Suprapubic skin (tissue), 4 donors: ENCODE measurements at places on chromosomes 4 and X. TPM values are rescaled to one million over a fixed set of nuclear protein-coding genes. Genes with fewer than 3 reads are reported as not detected.
A peak's percentile ranks its signal among the peaks of the same experiment; 100 is the strongest.

DNA sequence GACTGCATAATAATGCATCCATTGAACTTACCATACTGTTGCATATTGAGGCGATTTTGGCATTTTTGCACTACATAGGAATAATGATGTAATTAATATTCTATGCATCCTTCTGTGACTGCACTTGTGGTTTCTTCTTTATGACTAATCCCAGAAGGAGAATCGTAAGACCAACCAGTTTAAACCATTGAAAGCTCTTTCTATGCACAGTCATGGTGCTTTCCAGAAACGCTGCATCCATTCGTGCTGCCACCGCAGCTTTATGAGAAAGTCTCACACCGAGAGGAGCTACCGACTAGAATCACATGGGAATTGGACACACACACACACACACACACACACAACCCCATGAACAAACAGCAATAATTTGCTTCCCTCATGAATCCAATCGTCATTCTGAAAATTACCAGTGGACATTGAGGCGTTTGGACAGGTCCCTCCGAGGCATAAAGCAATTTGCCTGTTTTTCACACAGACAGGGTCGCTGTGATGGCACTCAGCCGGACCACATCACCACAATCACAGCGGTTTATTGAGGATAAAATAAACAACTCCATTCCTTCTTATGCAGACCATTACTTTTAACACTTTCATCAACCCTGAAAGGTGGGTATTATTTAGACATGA, 64.2 kb downstream of the PACRGL start:
- no peak for DNase-seq
- H3K36me3 ChIP-seq, result no peaks in the 10 kb centered on the region
- no peak overlapping the region for H3K27ac ChIP-seq
- H3K27me3 ChIP-seq, result no peaks in the 10 kb centered on the region

The PPM1K gene
- total RNA-seq, result 7.8 TPM

- H3K4me1 ChIP-seq, result peaks cover 26% of the 10 kb centered on the region
- peak overlapping the region; percentile 25 for H3K4me3 ChIP-seq
- peak overlapping the region; percentile 78 for H3K27ac ChIP-seq
- H3K36me3 ChIP-seq, result no peaks in the 10 kb centered on the region
- DNase-seq, result no peak
These were observed 8.8 kb upstream of the MGST2 start for GRCh38 chr4:139656614-139657486.

DNA sequence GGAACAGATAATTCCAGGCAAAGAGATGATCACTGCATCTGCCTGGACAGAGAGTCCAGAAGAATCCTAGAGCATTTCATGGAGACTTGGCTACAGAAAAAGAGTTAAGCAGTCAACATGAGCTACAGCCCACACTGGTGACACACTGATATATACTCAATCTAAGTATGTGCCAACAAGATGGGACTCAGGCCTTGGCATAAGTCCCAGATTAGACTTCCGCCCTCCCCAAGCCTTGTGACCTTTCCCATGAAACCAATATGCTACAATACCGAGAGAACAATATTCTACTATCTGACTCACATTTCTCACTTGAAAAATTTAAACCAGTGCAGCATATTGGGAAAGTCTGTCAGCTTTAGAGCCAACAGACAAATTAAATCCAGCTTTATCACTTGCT, 65.7 kb upstream of the SLITRK2 start:
- no peak overlapping the region for H3K4me3 ChIP-seq
- no peaks in the 10 kb centered on the region for H3K4me1 ChIP-seq
- DNase-seq, result no peak
- H3K27ac ChIP-seq, result no peak overlapping the region
- H3K27me3 ChIP-seq, result no peaks in the 10 kb centered on the region

DNA sequence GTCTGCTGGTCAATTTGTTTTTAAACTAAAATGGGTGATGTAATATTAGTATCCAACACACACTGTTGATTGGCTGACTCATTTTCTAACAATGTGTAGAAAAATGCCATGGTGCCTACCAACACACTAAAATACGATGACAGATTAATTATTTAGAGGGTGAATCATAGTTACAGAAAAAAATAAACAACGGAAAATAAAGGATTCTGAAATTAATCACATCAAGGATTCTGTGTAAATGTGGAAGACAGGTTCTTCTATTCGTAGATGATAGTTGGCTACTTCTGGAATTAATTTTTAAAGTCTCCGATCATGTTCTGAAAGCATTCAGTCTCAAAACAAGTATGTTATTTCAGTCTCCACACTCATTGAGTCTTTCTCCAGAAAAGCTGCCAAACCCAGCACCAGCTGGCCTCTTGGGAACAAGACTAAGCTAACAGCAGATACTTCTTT, 8.2 kb upstream of the IQCM start:
- no peaks in the 10 kb centered on the region for H3K4me1 ChIP-seq
- no peak for DNase-seq
- no peaks in the 10 kb centered on the region for H3K36me3 ChIP-seq
- H3K4me3 ChIP-seq, result no peak overlapping the region
- H3K27me3 ChIP-seq, result no peaks in the 10 kb centered on the region

The TMEM35A gene
- total RNA-seq, result not detected

The NR0B1 gene
- total RNA-seq, result not detected

DNA sequence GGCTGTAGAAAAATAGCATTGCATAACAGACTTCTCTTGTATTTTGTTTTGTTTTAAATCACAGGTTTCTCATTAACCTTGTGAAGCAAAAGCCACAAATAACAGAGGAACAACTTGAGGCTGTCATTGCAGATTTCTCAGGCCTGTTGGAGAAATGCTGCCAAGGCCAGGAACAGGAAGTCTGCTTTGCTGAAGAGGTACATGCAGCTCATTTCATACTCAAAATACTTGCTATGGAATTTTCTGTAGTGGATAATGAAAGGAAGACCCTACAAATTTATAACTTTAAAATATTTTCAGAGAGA, 17.6 kb downstream of the AFP start:
- no peak for DNase-seq
- no peaks in the 10 kb centered on the region for H3K27me3 ChIP-seq
- no peak overlapping the region for H3K27ac ChIP-seq
- H3K4me3 ChIP-seq, result no peak overlapping the region
- peaks cover 5% of the 10 kb centered on the region for H3K4me1 ChIP-seq

GRCh38 chr4:4470208-4470607, 71.6 kb downstream of the STX18 start:
- peaks cover 52% of the 10 kb centered on the region for H3K36me3 ChIP-seq
- no peaks in the 10 kb centered on the region for H3K27me3 ChIP-seq
- no peak overlapping the region for H3K27ac ChIP-seq

DNA sequence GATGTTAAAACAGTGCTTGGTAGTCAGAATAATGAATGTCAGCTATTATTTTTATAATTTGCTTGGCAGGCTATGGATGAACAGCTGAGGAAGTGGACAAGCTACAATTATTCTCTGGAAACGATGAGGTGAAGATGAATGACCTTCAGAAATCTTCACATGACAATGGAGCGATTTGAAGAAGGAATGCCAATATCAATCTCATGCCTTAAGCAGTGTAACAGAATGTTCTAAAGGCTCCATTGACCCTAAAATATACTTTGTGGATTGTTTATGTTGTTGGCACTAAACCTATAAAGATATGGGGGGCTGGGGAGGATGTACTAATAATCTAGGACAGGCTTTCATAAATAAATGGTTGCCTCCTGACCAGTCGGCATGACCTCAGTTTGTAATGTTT, 36.2 kb downstream of the COL25A1 start:
- H3K27ac ChIP-seq, result no peak overlapping the region
- H3K27me3 ChIP-seq, result no peaks in the 10 kb centered on the region
- H3K4me3 ChIP-seq, result no peak overlapping the region
- DNase-seq, result no peak
- H3K36me3 ChIP-seq, result no peaks in the 10 kb centered on the region

DNA sequence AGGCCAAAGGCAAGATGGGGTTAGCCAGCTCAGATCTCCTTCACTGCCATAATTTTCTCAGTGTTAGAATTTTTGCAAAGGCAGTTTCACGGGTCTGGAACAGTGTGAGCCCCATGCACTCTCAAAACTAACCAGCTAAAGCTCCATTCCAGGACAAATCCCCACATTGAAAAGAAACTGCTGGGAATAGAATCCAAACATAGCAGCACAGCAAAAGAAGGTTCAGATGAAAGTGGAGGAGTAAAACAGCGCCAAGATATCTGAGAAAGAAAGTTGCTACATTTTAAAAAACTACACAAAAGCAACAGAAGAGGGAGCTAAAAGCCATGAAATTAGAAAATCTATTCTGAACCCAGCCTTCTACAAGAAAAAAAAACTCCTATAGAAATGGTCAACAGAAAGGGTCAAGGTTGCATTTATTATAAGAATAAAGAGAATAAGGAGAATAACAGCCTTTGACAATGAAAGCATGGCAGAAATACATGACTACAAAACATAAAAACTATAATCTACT, 39.6 kb upstream of the SLC7A3 start:
- no peaks in the 10 kb centered on the region for H3K27me3 ChIP-seq
- no peaks in the 10 kb centered on the region for H3K36me3 ChIP-seq
- H3K4me3 ChIP-seq, result no peak overlapping the region
- H3K4me1 ChIP-seq, result no peaks in the 10 kb centered on the region
- no peak for DNase-seq
- no peak overlapping the region for H3K27ac ChIP-seq

The SUPT20HL1 gene
- total RNA-seq, result not detected

GRCh38 chr4:80139671-80140070, 57.6 kb upstream of the PRDM8 start:
- no peaks in the 10 kb centered on the region for H3K36me3 ChIP-seq
- H3K4me1 ChIP-seq, result peaks cover 6% of the 10 kb centered on the region
- H3K27me3 ChIP-seq, result no peaks in the 10 kb centered on the region
- no peak overlapping the region for H3K27ac ChIP-seq

The NDNF gene
- 1.6 TPM for total RNA-seq

DNA sequence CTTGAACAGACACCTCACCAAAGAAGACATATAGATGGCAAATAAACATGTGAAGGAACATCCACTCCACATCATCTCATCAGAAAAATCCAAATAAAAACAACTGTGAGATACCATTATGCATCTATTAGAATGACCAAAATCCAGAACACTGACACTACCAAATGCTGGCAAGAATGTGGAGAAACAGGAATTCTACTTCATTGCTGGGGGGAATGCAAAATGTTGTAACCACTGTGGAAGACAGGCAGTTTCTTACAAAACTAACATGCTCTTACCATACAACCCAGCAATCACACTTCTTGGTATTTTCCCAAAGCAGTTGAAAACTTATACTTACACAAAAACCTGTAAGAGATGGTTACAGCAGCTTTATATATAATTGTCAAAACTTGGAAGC, 38.2 kb upstream of the ANTXR2 start:
- H3K4me1 ChIP-seq, result no peaks in the 10 kb centered on the region
- no peak overlapping the region for H3K4me3 ChIP-seq
- no peak overlapping the region for H3K27ac ChIP-seq
- DNase-seq, result no peak

The AGA gene
- 24.2 TPM for total RNA-seq

DNA sequence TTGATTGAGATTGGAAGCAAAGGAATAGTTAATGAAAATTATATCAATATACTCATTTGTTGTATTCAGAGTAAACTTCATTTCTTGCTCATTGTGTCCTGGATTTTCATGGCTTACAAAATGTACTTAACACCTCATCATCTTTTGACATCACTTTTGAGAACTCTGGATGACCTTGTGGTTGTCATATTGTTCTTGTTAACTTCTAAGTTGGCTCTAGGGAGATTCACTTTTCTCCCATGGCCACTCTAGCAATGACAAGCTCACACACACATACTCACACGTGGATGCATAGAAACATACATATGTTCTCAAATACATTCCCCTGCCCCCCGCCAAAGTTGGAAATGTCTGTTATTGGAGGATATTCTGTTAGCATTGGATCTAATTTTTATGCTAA, 15.3 kb downstream of the PHEX start:
- no peak overlapping the region for H3K27ac ChIP-seq
- H3K4me3 ChIP-seq, result no peak overlapping the region
- H3K27me3 ChIP-seq, result no peaks in the 10 kb centered on the region
- H3K4me1 ChIP-seq, result no peaks in the 10 kb centered on the region
- no peaks in the 10 kb centered on the region for H3K36me3 ChIP-seq

The HMX1 gene
- not detected for total RNA-seq

DNA sequence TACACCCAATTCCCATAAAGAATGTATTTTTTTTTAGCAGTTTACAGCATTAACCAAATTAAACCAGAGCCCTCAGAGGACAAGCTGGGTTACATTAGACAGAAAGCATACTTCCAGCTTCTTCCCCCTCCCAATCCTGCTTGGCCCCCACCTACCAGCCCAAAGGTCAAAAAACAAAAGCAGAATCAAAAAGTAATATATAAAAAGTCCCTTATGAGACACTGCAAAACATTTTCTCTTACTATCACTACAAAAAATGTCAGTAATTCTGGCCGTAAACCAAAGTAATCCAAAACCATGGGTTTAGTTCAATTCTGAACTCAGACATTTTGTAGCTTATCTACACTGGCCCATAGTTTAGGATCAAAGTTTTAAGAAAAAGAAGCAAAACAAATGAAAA, 38.0 kb downstream of the APBB2 start:
- peaks cover 40% of the 10 kb centered on the region for H3K4me1 ChIP-seq
- no peaks in the 10 kb centered on the region for H3K36me3 ChIP-seq
- no peaks in the 10 kb centered on the region for H3K27me3 ChIP-seq
- no peak overlapping the region for H3K4me3 ChIP-seq
- no peak for DNase-seq

DNA sequence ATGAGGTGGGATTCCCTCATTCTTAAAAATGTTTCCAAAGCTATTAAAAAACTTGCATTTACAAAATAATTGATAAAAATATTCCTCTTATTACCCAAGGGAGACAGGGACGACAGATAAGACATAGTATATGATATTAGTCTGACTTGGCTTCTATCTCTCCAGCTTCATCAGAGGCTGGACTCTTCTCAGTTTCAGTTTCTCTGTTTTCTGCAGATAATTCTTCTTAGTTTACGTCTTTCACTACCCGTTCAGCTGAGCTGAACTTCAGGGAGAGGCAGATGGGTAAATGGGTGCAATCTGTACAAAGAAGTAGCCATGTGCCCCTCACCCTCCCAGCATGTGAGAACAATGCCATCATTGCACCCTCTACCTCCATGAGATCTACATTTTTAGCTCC, 214.0 kb upstream of the SLIT2 start:
- no peak overlapping the region for H3K27ac ChIP-seq
- no peaks in the 10 kb centered on the region for H3K4me1 ChIP-seq
- no peaks in the 10 kb centered on the region for H3K27me3 ChIP-seq
- no peak overlapping the region for H3K4me3 ChIP-seq
- no peak for DNase-seq

DNA sequence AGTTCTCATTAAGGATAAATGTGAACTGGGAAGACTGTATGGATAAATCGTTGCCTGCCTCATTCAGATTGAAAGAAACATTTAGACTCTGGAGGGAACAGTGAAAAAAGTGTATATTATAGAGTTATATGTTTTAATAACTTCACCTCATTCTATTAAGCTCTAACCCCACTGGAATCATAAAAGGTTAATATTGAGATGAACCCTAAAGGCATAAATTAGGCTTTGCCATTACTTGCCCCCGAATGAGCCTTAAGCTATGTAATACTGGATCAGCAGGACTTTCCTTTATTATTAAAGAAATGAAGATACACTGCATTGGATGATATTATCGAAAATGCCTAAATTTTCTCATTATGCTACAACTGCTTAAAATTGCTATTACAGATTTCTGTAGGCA, 44.1 kb upstream of the SPANXD start:
- H3K4me3 ChIP-seq, result no peak overlapping the region
- no peaks in the 10 kb centered on the region for H3K4me1 ChIP-seq
- no peaks in the 10 kb centered on the region for H3K27me3 ChIP-seq
- H3K27ac ChIP-seq, result no peak overlapping the region
- no peak for DNase-seq

GRCh38 chr4:133014473-133015135, 134.5 kb upstream of the PCDH10 start:
- no peak for DNase-seq
- H3K4me3 ChIP-seq, result no peak overlapping the region
- no peak overlapping the region for H3K27ac ChIP-seq
- no peaks in the 10 kb centered on the region for H3K27me3 ChIP-seq
- H3K36me3 ChIP-seq, result no peaks in the 10 kb centered on the region

The TMEM192 gene
- 10.9 TPM for total RNA-seq

The TRIM60 gene
- total RNA-seq, result not detected
